ENCODE measurements at places on chromosomes 6 and 20.
A peak's percentile ranks its signal among the peaks of the same experiment; 100 is the strongest.

GRCh38 chr20:34037121-34037520 lies 43.4 kb downstream of the RALY start:
- no peak for DNase-seq
- no peak overlapping the region for H3K27ac ChIP-seq
- no peaks in the 10 kb centered on the region for H3K27me3 ChIP-seq
- peaks cover 3% of the 10 kb centered on the region for H3K36me3 ChIP-seq

DNA sequence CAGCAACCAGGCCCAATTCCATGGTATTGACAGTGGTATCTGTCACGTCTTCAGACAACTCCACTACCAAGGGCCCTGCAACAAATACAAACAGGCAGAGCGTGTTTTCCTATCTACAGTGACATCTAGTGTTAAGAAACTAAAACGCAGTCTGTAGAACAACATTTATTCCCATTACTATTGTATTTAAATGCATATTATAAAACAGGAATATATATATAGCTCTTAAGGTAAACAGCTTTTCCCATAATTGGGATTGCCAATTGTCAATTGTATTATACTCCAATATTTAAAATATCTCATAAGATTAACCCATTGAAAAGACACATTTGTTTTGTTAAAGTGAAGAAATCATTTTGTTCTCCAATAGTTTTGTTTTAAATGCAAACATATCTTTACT lies 97.2 kb downstream of the KIF16B start:
- H3K27ac ChIP-seq, result no peak overlapping the region
- H3K27me3 ChIP-seq, result no peaks in the 10 kb centered on the region
- H3K36me3 ChIP-seq, result no peaks in the 10 kb centered on the region

DNA sequence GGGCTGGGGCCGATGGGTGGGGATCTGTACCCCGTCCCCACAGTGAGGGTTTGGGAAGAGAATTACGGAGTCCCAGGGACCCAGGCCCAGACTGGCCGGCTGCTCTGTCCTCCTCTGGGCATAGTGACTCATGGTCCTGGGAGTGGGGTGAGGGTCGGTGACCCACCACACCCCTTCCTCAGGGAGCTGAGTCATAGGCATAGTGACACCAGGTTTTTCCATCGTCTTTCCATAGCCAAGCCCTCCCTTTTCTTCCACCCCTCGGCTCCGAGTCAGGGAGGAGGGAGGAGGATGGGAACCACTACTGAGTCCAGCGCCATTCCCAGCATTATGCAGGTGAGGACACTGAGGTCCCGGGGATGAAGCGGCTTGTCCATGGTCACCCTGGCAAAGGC lies 8.9 kb downstream of the CYP21A2 start:
- no peak overlapping the region for H3K4me3 ChIP-seq
- H3K36me3 ChIP-seq, result no peaks in the 10 kb centered on the region
- peak; percentile 25 for DNase-seq
- H3K4me1 ChIP-seq, result peaks cover 20% of the 10 kb centered on the region
- H3K27ac ChIP-seq, result no peak overlapping the region

DNA sequence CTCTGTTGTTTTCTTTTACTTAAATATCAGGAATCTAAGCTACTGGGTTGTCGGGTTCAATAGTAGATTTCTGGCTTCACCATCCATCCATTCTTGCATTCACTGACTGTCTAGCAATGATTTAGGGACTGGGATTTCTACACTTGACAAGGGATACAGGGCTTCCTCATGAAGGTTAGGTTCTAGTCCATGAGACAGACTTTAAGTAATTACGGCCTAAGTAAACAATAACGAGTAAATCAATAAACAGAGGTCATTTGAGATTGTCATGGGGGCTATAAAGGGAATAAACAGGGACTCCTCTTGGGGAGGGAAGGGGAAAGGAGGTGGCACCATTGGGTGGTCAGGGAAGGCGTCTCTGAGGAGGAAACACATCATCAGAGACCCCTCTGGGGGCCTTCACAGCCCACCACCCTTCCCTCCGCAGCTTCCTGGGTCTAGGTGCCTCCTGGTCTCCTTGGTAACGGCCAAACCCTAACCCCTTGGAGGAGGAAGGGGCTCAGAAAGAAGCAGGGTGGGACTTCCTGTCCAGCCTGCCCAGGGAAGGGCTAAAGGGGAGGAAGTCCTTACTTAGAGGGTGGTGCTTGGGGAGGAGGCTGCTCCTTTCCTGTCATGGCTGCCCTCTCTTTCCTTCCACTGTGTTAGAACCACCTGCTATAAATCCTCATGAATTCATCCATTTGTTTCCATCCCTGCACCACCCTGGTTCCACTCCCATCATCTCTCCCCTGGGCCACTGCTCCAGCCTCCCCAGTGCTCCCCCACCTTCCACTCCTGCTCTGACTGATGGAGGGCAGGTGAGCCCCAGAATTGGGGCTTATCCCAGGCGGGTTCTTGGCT lies 33.3 kb downstream of the BPIFB4 start:
- no peak for DNase-seq
- H3K4me3 ChIP-seq, result no peak overlapping the region
- no peak overlapping the region for H3K27ac ChIP-seq
- H3K27me3 ChIP-seq, result no peaks in the 10 kb centered on the region
- no peaks in the 10 kb centered on the region for H3K4me1 ChIP-seq

GRCh38 chr6:35461270-35461669 lies 6.9 kb upstream of the RPL10A start:
- no peaks in the 10 kb centered on the region for H3K27me3 ChIP-seq
- no peak overlapping the region for H3K27ac ChIP-seq
- H3K36me3 ChIP-seq, result peaks cover 2% of the 10 kb centered on the region
- no peak overlapping the region for H3K4me3 ChIP-seq
- DNase-seq, result no peak

DNA sequence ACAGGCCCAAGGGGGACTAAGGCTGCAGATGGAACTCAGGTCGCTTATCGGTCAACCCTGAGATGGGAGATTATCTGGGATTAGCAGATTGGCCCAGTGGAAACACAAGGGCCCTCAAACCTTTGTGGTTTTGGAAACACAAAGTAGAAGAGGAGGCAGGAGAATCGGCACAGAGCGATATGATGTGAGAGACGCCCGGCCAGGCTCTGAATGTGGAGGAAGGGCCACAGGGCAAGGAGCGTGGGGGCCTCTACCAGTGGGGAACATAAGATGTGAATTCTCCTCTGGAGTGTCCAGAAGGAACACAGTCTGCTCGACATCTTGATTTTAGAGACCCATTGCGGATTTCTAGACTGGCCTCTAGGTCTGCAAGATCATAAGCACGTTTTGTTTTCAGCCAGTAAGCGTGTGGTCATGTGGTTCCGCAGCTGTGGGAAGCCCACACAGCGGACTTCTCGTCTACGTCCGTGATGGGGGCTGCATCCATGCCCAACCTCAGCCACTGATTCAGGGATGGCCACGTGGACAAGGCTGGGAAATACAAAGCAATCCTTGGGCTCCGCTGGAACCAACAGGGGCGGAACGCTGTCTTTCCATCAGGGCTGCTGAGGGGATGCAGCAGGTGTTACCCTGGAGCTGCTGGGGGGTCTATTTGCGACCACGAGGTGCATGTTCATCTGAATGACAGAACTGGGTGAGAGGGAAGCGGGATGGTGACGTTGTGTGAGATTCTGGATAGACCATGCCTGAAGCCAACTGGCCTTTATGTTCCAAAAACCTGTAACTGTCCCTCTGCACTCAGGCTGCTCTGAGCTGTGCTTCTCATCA lies 127.6 kb upstream of the PMEPA1 start:
- H3K4me1 ChIP-seq, result peaks cover 6% of the 10 kb centered on the region
- no peaks in the 10 kb centered on the region for H3K36me3 ChIP-seq
- DNase-seq, result no peak
- no peak overlapping the region for H3K27ac ChIP-seq

DNA sequence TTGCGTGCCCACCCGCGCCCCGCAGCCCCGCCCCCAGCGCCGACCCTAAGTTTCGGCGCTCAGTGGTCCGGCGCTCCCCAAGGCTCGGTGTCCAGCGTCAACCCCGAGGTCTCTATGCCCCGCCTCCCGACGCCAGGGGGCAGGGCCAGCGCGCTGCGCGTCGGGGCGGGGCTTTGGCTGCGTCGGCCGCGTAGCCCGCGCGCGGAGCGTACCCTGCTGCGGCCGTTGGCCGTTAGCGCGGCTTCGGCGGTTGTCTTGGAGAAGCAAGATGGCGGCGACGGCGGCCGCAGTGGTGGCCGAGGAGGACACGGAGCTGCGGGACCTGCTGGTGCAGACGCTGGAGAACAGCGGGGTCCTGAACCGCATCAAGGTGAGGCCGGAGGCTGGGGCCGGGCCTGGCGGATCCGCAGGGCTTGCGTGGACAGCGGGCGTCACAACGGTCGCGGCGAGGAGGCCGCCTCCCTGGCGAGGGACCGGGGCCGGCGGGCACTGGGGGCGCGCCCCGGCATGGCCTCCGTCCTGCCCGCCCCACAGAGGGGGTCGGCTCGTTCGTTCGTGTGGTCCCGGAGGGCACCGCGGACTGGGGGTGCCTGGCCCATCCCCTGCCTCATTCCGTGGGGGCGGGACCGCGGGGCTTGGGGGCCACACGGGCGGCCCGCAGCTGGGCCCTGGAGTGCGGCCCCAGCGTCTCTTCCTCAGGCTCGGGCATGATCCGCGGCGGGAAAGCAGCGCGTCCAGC lies at the start of gene CEP43:
Gene CEP43, plus strand, starts transcription at position 253 of the 739 bp plus-strand sequence. Its CDS starts 16 bp downstream, at position 269.
- H3K36me3 ChIP-seq, result no peaks in the 10 kb centered on the region
- H3K27ac ChIP-seq, result peak within 1 kb of the TSS; percentile 69
- no peaks in the 10 kb centered on the region for H3K4me1 ChIP-seq
- H3K27me3 ChIP-seq, result no peaks in the 10 kb centered on the region
- DNase-seq, result peak; percentile 82
- H3K4me3 ChIP-seq, result peak within 1 kb of the TSS; percentile 85

- DNase-seq, result no peak
- H3K36me3 ChIP-seq, result no peaks in the 10 kb centered on the region
- no peaks in the 10 kb centered on the region for H3K27me3 ChIP-seq
- H3K27ac ChIP-seq, result no peak overlapping the region
Measured at GRCh38 chr20:47669927-47670890, 115.1 kb downstream of the SULF2 start.

- no peak overlapping the region for H3K27ac ChIP-seq
- H3K4me3 ChIP-seq, result no peak overlapping the region
- DNase-seq, result no peak
- no peaks in the 10 kb centered on the region for H3K27me3 ChIP-seq
Measured at GRCh38 chr20:20843982-20844381, 131.5 kb upstream of the RALGAPA2 start.

GRCh38 chr6:2589171-2589661 lies 161.5 kb downstream of the MYLK4 start:
- H3K36me3 ChIP-seq, result no peaks in the 10 kb centered on the region
- H3K4me3 ChIP-seq, result no peak overlapping the region
- H3K27me3 ChIP-seq, result no peaks in the 10 kb centered on the region
- no peak for DNase-seq

DNA sequence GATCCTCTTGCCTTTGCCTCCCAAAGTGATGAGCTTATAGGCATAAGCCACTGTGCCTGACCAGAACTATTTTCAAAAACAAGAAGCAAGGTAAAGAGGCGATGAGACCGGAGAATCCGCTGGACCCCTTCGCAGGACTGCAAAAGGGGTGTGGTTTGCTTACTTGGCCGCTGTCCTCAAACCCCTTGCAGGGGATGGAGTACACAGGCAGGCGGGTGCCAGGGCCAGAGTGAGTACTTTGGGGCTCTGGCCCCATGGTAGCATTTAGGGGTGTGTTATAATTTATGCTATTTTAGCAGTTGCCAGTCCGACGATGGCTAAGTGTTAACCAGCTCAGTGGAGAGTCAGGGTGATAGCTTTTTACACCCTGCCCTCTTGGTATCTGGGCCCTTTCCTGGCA lies 1454.9 kb downstream of the HACE1 start:
- H3K27ac ChIP-seq, result no peak overlapping the region
- H3K27me3 ChIP-seq, result no peaks in the 10 kb centered on the region
- DNase-seq, result no peak
- no peaks in the 10 kb centered on the region for H3K4me1 ChIP-seq
- H3K4me3 ChIP-seq, result no peak overlapping the region

- H3K27me3 ChIP-seq, result no peaks in the 10 kb centered on the region
- no peak overlapping the region for H3K4me3 ChIP-seq
- no peaks in the 10 kb centered on the region for H3K4me1 ChIP-seq
- no peak overlapping the region for H3K27ac ChIP-seq
Measured at GRCh38 chr20:60962367-60963045, 289.6 kb upstream of the CDH4 start.

DNA sequence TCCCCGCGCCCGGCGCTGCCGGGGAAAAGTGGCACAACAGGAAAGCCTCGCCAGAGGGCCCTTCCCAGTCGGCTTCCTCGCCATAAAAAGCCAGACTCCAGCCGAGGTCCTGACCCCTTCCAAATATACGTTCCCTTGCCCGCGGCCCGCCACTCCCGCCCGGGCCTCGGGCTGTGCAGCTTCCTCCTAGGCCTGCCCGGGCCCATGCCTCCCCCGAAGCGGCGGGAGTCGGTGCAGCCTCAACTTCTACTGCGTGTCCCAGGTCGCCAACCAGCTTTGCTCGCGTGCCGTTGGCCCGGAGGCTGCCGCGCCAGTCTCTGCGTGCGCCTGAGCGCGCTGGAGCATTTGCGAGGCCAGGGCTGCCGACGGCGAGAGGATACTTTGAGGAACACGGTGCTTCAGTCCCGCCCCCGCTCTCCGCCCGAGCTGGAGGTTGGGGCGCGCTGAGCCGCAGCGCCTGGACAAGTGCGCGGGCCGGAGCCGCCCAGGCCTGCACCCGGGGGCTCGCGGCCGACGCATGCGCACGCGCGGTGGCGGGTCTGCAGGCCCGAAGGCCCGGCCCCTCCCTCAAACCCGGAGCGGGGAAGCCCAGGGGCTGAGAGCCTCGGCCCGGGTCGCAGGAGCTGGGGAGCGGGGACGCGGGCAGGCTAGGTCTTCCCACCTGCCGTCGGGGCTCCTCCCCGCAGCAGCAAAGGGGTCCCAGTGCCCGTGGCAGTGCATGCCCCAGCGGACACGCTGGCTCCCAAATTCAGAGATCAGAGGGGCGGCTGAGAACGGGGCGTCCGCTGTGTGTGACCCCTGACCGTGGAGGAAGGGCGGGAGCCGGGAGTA lies 10.2 kb downstream of the FOXC1 start:
- H3K4me3 ChIP-seq, result no peak overlapping the region
- no peaks in the 10 kb centered on the region for H3K36me3 ChIP-seq
- no peak overlapping the region for H3K27ac ChIP-seq
- DNase-seq, result no peak
- H3K4me1 ChIP-seq, result peaks cover 7% of the 10 kb centered on the region

GRCh38 chr6:133184798-133185372 lies 56.3 kb upstream of the EYA4 start:
- H3K4me3 ChIP-seq, result no peak overlapping the region
- DNase-seq, result no peak
- H3K27me3 ChIP-seq, result no peaks in the 10 kb centered on the region
- no peak overlapping the region for H3K27ac ChIP-seq
- H3K4me1 ChIP-seq, result peaks cover 7% of the 10 kb centered on the region
- no peaks in the 10 kb centered on the region for H3K36me3 ChIP-seq

DNA sequence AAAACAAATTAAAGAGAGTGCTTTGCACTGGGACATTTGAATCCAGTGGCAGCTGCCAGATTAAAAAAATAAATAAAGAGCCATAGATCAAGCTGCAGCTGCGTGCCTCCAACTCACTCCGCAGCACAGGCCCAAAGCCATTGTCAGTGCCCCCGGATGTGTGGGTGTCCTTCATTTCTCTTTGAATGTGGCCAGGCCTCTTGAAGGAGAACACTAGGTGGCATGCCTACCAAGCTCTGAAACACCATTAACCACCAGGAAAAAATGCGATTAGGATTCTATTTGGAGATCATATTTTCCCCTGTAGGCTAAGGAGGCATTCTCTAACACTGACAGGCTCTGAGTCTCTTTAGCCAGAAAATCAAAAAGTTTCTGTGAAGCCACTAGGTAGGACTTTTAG lies 549.8 kb downstream of the PRKN start:
- no peaks in the 10 kb centered on the region for H3K36me3 ChIP-seq
- peak; percentile 29 for DNase-seq
- peaks cover 15% of the 10 kb centered on the region for H3K4me1 ChIP-seq
- no peak overlapping the region for H3K4me3 ChIP-seq
- no peaks in the 10 kb centered on the region for H3K27me3 ChIP-seq

GRCh38 chr20:25150016-25150415 lies 45.5 kb upstream of the ENTPD6 start:
- no peak overlapping the region for H3K4me3 ChIP-seq
- no peak overlapping the region for H3K27ac ChIP-seq
- peaks cover 2% of the 10 kb centered on the region for H3K4me1 ChIP-seq
- peaks cover 46% of the 10 kb centered on the region for H3K27me3 ChIP-seq
